ENCODE measurements at places on chromosomes 7 and 10. TPM values are rescaled to one million over a fixed set of nuclear protein-coding genes. Genes with fewer than 3 reads are reported as not detected.

Gene TBRG4
- total RNA-seq = 54.0 TPM

Gene CALHM1
- not detected for total RNA-seq

Gene TASOR2
- 76.1 TPM for total RNA-seq

Gene INHBA
- 8.1 TPM for total RNA-seq

Gene ZFYVE27
- 20.9 TPM for total RNA-seq

Gene STX1A
- 16.3 TPM for total RNA-seq

Gene VSTM4
- total RNA-seq = 8.7 TPM

Gene PAX4
- not detected for total RNA-seq

Gene RRP12
- 11.8 TPM for total RNA-seq

Gene TMEM139
- 0.50 TPM for total RNA-seq

Gene EMX2
- not detected for total RNA-seq
